Stimulated activated CD8-positive, alpha-beta memory T cell treated with anti-CD3 and anti-CD28 coated beads, Interleukin-4, amount 100 ng/mL, for 48 hours (primary cell): ENCODE measurements at places on chromosomes 6 and 20.
A peak's percentile ranks its signal among the peaks of the same experiment; 100 is the strongest.

- no peak for DNase-seq
Measured at GRCh38 chr20:45230631-45231030, 9.5 kb downstream of the SEMG2 start.

GRCh38 chr6:37691904-37692806, 5.5 kb downstream of the MDGA1 start:
- peak; percentile 92 for DNase-seq

DNA sequence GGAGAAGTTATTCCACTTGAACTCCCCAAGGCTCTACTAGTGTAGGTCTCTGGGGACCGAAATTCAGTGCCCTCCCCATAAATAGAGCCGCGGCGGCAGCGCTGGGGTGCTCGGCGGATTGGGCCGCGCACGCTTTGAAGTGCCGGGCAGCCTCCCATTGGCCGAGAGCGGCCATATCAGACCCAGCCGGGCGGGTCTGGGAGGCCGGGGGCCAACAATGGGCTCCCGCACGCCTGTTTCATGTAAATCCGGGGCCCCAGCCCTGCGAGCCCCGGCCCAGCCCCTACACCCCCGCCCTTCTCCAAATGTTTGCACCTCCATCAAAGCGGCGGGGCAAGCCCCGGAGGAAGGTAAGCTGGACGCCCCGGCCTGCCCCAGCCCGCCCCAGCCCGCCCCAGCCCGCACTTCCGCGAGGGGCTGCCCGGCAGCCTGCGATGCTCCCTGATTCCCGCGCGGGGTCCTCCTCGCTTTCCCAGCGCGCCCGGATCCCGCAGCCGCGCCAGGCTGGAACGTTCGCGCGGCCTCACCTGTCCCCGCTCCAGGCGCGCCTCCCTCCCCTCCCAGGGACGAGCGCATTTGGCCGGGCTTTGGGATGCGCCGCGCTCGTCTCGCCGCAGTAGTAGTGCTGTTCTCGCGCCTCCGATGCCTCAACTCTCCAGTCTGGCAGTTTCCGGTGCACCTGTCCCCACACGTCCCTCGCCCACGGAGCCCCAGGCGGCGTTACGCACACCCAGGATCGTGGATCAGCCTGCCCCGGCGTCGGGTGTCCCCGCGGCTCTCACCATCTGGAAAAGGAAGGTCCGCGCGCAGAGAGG, at the start of gene TBXT:
Gene TBXT, minus strand, starts transcription at position 51 of the 815 bp plus-strand sequence. CDS start 260 bp downstream, outside the sequence.
- DNase-seq = no peak

DNA sequence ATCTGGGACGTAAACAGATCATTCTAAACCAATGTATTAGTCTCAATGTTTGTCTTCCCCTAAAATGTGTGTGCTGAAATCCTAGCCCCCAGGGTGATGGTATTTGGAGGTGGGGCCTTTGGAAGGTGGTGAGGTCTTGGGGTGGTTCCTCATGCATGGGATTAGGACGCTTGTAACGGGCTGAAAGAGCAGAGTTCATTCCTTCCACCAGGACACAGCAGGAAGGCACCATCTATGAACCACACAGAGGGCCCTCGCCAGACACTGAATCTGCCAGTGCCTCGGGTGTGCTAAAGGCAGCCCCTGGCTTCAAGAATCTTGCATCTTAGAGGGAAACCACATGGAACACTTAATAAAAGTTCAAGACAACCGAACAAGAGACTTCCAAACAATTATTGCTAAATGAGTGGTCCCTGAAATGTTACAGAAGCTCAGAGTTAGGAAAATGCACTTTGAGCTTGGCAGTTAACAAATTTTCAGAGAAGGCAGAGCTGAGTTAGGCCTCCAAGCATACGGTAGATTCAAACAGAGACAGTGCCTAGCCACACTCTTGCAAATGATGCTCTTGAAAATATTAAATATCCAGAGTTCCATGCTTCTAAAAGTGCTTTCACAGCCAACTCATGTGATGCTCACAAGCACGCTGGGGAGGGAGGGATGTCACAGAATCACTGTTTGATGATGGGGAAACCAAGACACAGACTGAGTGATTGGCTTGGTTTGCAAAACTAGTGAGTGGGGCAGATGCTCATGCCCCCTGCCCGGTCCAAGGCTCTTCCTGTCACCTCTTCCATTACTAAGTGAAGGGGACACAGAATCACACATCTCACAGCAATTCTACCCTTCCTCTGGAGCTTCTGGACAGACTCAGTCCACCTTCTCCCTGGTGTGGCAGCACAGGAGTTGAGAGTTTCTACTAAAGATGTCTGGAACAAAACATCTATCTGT, 27.4 kb downstream of the TBC1D7 start:
- no peak for DNase-seq

- DNase-seq = no peak
Measured at GRCh38 chr6:10621213-10621612, 73.2 kb downstream of the C6orf52 start.
